Neuronal stem cell (in vitro differentiated cells): ENCODE measurements at places on chromosomes 5 and 9.

- H3K4me3 ChIP-seq: no peak overlapping the region
- H3K27ac ChIP-seq: no peak overlapping the region
- H3K27me3 ChIP-seq: no peaks in the 10 kb centered on the region
Measured at GRCh38 chr9:14608540-14608939, 84.7 kb downstream of the ZDHHC21 start.

DNA sequence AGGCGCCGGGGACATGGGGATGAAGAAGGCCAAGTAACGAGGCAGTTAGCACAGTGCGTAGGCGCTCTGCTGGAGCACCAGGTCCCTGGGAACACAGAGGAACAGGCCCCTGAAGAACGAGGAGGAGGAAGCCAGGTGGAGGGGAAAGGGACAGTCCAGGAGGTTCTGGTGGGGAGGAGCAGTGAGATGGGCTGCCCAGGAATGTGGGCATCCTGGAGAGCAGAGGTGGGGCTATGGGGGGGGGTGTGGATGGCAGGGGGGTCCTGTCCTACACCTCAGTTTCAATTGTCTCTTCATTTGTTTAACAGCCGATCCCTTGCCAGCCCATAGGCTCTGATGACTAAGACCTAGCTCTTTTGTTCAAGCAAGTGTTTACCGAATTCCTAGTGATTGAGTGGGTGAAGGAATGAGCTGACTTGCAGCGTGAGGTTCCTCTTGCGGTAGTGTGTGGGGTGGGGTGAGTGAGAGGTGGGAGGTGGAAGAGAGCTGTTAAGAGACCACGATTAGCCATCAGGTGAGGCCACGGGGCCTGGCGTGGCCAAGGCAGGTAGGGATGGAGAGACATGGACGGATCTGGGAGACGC, 8.4 kb upstream of the PHYHD1 start:
- peak overlapping the region; percentile 65 for H3K27ac ChIP-seq
- no peak for DNase-seq
- no peak overlapping the region for H3K4me3 ChIP-seq
- peaks cover 89% of the 10 kb centered on the region for H3K36me3 ChIP-seq
- H3K27me3 ChIP-seq: no peaks in the 10 kb centered on the region

- peaks cover 3% of the 10 kb centered on the region for H3K4me1 ChIP-seq
- no peaks in the 10 kb centered on the region for H3K27me3 ChIP-seq
Measured at GRCh38 chr5:133746834-133747233, 134.5 kb upstream of the FSTL4 start.

DNA sequence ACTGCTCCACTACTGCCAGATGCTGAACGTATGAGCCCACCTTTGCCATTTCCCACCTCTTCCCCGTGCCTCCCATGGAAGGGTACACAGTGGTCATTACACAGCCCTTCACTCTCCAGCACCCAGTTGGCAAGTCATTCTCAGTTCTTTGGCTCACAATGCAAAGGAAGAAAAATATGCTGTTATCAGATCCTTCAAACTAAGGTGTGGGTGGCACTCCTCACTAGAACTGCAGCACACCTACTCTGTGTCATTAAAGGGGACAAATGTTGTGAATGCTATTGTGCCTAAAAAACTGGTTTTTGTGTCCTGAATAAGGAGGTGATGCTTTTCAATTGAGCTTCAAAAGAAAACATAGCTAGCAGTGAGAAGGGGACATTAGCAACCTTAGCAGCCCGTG, 183.1 kb upstream of the SNX2 start:
- DNase-seq: no peak
- no peaks in the 10 kb centered on the region for H3K27me3 ChIP-seq
- no peak overlapping the region for H3K27ac ChIP-seq
- H3K4me1 ChIP-seq: no peaks in the 10 kb centered on the region
- H3K36me3 ChIP-seq: no peaks in the 10 kb centered on the region

- DNase-seq: peak; percentile 57
- H3K27ac ChIP-seq: peak overlapping the region; percentile 93
- H3K4me3 ChIP-seq: peak overlapping the region; percentile 53
- H3K27me3 ChIP-seq: no peaks in the 10 kb centered on the region
- H3K4me1 ChIP-seq: peaks cover 10% of the 10 kb centered on the region
- no peaks in the 10 kb centered on the region for H3K36me3 ChIP-seq
Measured at GRCh38 chr5:81751836-81752643, 1.1 kb upstream of the SSBP2 start.

DNA sequence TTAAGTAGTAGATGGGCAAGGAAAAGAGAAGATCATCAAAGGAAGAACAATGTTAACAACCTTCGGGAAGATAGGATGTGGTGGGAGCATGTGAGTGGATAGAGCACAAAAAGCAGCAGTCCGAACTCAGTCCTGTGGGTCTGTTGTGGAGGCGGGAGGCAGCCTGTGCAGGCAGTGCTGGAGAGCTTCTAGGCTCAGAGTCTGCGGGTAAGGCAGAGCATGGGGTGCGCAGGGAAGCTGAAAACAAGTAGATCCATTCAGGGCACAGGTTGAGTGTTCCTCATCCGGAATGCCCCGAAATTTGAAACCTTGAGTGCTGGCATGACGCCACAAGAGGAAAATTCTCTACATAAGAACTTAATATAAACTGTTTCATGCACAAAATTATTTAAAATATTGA, 84.9 kb downstream of the PPIC start:
- no peak overlapping the region for H3K27ac ChIP-seq
- H3K27me3 ChIP-seq: no peaks in the 10 kb centered on the region
- DNase-seq: no peak
- no peaks in the 10 kb centered on the region for H3K36me3 ChIP-seq
- no peaks in the 10 kb centered on the region for H3K4me1 ChIP-seq

- H3K36me3 ChIP-seq: no peaks in the 10 kb centered on the region
- DNase-seq: no peak
Measured at GRCh38 chr9:127915325-127915752, 1.5 kb downstream of the ST6GALNAC4 start.
